ENCODE measurements at places on chromosomes 11 and 22.

DNA sequence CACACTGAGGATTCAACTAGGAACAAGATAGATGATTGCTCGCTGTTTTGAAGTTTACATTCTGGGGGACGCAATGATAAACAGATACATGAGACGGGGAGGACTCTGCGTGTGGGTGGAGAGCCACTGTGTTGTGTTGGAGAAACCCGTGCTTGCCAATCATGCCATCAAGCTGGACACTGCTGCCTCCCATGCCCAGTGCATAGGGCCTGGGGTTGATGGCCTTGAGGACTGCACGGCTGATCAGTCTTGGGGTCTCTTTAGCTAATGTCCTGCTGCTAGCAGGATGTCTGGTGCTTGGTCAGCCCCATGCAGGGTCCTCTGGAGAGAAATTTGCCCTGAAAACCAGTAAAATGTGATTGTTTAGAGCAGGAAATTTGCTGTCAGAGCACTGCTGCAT lies 221.2 kb upstream of the B3GAT1 start:
- DNase-seq: no peak

DNA sequence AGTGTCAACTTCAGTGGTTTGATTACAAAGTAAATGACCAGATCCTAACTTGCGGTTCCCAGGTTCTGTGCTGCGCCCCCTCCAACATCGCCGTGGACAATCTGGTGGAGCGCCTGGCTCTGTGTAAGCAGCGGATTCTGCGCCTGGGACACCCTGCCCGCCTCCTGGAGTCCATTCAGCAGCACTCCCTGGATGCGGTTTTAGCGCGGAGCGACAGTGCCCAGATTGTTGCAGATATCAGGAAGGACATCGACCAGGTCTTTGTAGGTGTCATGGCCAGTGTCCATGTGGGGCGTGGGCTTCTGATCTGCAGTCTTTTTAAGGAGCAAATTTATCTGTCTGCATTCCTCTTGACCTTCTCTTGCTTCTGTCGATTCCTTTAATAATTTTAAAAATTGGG lies 11.1 kb downstream of the IGHMBP2 start:
- DNase-seq: no peak

GRCh38 chr11:8325591-8326304 lies 62.1 kb upstream of the LMO1 start:
- DNase-seq: no peak

DNA sequence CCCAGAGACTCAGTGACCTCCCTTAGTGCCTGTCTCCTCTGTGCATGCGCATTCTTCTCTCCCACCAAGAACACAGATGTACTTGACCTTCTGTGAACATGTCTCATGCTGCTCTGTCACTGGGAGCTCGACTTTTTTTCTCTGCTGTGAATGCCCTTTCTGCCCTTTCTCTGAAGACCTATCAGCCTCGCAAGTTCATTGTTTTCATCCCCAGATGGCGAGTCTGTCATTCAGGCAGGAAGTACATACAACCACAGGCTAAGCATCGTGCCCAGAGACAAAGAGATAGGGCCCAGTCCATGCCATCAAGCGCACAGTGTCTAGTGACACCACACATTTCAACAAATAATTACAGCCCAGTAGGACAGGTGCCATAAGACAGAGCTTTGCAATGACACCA lies 50.4 kb upstream of the RAB1B start:
- DNase-seq: no peak

GRCh38 chr11:59802639-59803176 lies 7.9 kb downstream of the MRPL16 start:
- DNase-seq: no peak

GRCh38 chr11:76453248-76453647 lies 8.4 kb downstream of the EMSY start:
- no peak for DNase-seq

GRCh38 chr11:7154881-7155361 lies 66.1 kb downstream of the RBMXL2 start:
- no peak for DNase-seq

DNA sequence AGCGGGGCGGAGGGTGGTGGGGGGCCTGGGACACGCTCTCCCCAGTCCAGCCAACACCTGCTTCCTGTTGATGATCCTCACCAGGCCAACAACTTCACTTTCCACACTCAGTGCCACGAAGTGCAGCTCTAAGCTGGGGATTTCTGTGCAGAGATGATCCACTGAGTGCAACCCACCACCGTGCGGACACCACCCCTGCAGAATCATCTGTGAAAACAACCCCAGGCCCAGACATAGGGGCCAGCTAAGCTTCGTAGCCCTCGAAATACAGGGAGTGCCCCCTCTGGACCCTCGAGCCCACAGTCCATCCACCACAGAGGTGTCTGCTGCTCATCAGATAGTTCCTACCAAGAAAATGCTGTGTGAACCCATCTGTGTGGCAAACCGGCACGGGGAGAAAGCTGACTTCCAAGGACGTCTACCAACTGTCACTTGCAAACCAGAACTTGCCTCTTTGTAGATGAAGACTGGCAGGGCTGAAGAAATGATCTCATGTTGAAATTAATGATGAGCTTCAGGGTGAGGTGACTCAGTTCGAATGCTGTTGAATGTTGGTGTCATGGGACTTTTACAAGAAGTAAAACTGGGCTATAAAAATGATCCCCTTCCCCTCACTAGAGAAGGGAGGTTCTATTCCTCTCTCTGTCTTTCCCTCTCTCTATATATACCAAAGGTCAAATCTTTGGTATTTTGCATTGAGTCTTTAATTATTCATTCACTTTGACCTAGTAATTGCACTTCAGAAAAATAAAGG lies 73.4 kb downstream of the MYEOV start:
- DNase-seq: no peak

DNA sequence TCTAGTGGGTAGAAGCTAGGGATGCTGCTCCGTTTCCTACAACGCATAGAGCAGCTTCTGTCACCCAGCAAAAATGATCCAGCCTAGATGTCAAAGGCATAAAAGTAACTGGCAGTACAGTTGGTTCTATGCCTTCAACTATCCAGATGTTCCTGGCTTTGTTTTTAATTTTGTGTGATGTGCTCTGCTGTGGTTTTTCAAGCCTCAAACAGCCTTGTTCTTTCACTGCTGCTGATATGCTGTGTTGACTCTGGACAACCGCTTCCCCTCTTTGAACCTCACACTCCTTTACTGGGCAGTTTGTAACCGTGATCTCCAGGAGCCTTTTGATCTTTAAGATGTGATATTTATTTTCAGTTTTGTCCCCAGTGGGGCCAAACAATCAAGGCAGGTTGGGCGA lies 116.4 kb downstream of the SEZ6L start:
- DNase-seq: no peak

DNA sequence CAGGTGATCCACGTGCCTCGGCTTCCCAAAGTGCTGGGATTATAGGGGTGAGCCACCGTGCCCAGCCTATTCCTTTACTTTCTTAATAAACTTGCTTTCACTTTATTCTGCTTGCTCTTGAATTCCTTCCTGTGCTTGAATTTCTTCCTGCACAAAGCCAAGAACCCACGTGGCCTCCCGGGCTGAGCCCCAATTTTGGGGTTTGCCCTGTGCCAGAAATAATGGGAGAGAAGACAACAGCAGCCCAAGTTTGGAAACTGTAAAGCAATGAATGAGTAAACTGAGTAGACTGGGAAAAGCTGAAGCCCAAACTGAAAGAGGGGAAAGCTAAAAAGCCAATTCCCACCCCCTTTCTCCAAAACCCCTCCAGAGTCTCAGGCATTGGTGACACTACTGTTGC lies 136.4 kb downstream of the NECTIN1 start:
- DNase-seq: no peak

GRCh38 chr11:121711939-121712338 lies 259.2 kb upstream of the SORL1-AS1 start:
- DNase-seq: no peak

GRCh38 chr22:40631925-40632324 lies 4.6 kb downstream of the MRTFA start:
- no peak for DNase-seq

DNA sequence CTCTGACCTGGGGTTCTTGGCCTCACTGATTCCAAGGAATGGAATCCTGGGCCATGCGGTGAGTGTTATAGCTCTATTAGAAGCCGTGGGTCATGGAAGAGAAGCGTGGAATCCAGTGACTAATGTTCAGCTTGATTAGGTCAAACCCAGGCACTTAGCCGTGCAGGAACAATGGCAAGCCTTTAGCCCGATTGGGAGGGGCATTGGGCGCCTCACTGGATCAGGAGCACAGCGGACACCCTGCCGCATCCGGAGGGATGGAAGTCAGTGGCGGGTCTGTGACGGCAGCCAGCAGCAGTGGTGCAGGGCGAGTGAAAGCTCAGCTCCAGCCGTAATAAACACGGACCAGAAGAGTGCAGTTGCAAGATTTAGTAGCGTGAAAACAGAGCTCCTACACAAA lies 20.5 kb upstream of the SLC17A6 start:
- no peak for DNase-seq

DNA sequence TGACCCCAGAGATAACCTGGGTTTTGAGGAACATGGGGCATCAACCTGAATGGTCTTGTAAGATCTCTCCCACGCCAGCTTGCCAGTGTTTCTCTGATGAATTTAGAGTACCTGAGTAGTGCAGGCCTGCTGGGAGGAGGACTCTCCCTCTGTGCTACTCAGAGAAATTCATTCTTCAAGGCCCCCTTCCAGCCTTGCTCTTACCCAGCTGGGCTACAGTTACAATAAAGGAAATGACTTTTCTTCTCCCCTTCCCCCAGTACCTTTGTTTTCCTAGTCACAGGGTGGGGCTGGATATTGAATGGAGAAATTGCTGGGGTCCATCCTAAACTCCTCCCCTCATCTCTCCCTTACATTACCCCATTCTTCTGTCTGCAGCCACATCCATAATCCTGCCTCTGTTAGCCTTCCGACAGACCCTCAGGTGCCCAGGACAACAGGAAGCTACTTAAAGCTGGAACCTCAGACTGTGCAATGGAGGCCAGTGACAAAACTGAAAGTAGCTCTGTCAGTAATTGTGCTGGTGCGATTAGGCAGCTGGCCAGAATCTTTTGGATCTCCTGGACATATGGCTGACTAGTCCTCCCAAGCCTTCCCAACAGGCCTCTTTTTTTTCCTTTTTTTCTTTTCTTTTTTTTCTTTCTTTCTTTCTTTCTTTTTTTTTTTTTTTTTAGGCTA lies 17.4 kb downstream of the LIMK2 start:
- DNase-seq: no peak

DNA sequence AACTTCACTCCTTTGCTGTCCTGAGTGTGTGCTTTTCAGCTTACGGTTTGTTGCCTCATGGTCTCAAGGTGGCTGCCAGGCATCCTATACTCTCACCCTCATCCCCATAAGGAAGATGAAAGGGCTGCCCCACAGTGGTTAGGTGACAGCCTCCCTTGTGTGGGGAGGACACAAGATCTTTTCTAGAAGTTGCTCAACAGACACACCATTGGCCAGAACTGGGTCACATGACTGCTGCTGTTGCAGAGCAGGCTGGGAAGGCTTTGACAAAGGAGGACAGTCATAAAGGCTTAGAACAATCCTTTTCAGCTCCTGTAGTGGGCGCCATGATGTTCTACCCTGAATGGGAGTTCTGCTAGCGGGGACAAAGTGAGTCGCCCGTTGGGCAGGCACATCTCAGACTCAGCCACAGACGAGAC lies 69.7 kb upstream of the RASD2 start:
- no peak for DNase-seq

Data from stimulated activated CD4-positive, alpha-beta T cell treated with anti-CD3 and anti-CD28 coated beads, Interleukin-12 subunit alpha, Interleukin-12 subunit beta, amount 100 ng/mL, for 48 hours (primary cell).